ENCODE measurements at places on chromosomes 7 and 10. TPM values are rescaled to one million over a fixed set of nuclear protein-coding genes. Genes with fewer than 3 reads are reported as not detected.

LIPJ gene
- 1.00 TPM for total RNA-seq

TWIST1 gene
- 2.7 TPM for total RNA-seq

SPDYE8 gene
- not detected for total RNA-seq

CEP41 gene
- total RNA-seq, result 18.2 TPM

TSPAN12 gene
- total RNA-seq, result 9.1 TPM

ZPBP gene
- total RNA-seq, result not detected

CDC14C gene
- not detected for total RNA-seq

HERC4 gene
- total RNA-seq, result 99.5 TPM

PPP1R17 gene
- total RNA-seq, result 4.4 TPM

CHRM2 gene
- 3.0 TPM for total RNA-seq

FAM24A gene
- total RNA-seq, result not detected

LRMDA gene
- 0.91 TPM for total RNA-seq

LIPK gene
- not detected for total RNA-seq

OPN4 gene
- not detected for total RNA-seq

PMPCB gene
- total RNA-seq, result 56.3 TPM

CPVL gene
- total RNA-seq, result 7.8 TPM

CFAP58 gene
- 0.45 TPM for total RNA-seq

CHST15 gene
- 36.7 TPM for total RNA-seq

AGAP9 gene
- total RNA-seq, result 4.4 TPM

CUBN gene
- 7.8 TPM for total RNA-seq

CADPS2 gene
- total RNA-seq, result 83.7 TPM

TPK1 gene
- total RNA-seq, result 8.0 TPM

RAB18 gene
- total RNA-seq, result 96.7 TPM

CYP2C19 gene
- 0.36 TPM for total RNA-seq

ITPRID1 gene
- 0.27 TPM for total RNA-seq

CRYGN gene
- total RNA-seq, result not detected

SLC26A5 gene
- 0.18 TPM for total RNA-seq

NRCAM gene
- total RNA-seq, result 194 TPM

FAM24B gene
- 8.9 TPM for total RNA-seq

RNF32 gene
- total RNA-seq, result 1.4 TPM

DRGX gene
- total RNA-seq, result not detected

PSMG3 gene
- 10.7 TPM for total RNA-seq

SHLD2 gene
- total RNA-seq, result 28.7 TPM

INSYN2A gene
- 12.6 TPM for total RNA-seq

STEAP4 gene
- total RNA-seq, result 0.27 TPM

WDR86 gene
- total RNA-seq, result 33.8 TPM

DGKB gene
- total RNA-seq, result 29.4 TPM

THAP5 gene
- 34.8 TPM for total RNA-seq

DDC gene
- total RNA-seq, result 1.2 TPM

SLC16A12 gene
- 2.4 TPM for total RNA-seq

BAZ1B gene
- 43.6 TPM for total RNA-seq

TRIL gene
- total RNA-seq, result 24.3 TPM

SNCG gene
- 8.9 TPM for total RNA-seq

HOGA1 gene
- 3.4 TPM for total RNA-seq

All from cerebellum (tissue), 4 donors.